ENCODE measurements at places on chromosomes 5 and 9. TPM values are rescaled to one million over a fixed set of nuclear protein-coding genes. Genes with fewer than 3 reads are reported as not detected.

Gene CAMK4
- not detected for polyA plus RNA-seq

Gene FRMD3
- polyA plus RNA-seq = 0.34 TPM

Gene LCN15
- polyA plus RNA-seq = 0.13 TPM

Gene ZCCHC7
- 36.1 TPM for polyA plus RNA-seq

Gene SETX
- 16.4 TPM for polyA plus RNA-seq

Gene KCNMB1
- not detected for polyA plus RNA-seq

Gene ROPN1L
- 0.28 TPM for polyA plus RNA-seq

Gene EIF4EBP3
- 4.0 TPM for polyA plus RNA-seq

Gene DND1
- polyA plus RNA-seq = 1.5 TPM

Gene PDGFRB
- 0.07 TPM for polyA plus RNA-seq

Gene MZB1
- polyA plus RNA-seq = not detected

Gene UBE2D2
- polyA plus RNA-seq = 77.7 TPM
